Activated CD4-positive, alpha-beta T cell treated with anti-CD3 and anti-CD28 coated beads for 36 hours (primary cell): ENCODE measurements at places on chromosomes 12 and 14. TPM values are rescaled to one million over a fixed set of nuclear protein-coding genes. Genes with fewer than 3 reads are reported as not detected.

Gene PIWIL1
- not detected for total RNA-seq

DNA sequence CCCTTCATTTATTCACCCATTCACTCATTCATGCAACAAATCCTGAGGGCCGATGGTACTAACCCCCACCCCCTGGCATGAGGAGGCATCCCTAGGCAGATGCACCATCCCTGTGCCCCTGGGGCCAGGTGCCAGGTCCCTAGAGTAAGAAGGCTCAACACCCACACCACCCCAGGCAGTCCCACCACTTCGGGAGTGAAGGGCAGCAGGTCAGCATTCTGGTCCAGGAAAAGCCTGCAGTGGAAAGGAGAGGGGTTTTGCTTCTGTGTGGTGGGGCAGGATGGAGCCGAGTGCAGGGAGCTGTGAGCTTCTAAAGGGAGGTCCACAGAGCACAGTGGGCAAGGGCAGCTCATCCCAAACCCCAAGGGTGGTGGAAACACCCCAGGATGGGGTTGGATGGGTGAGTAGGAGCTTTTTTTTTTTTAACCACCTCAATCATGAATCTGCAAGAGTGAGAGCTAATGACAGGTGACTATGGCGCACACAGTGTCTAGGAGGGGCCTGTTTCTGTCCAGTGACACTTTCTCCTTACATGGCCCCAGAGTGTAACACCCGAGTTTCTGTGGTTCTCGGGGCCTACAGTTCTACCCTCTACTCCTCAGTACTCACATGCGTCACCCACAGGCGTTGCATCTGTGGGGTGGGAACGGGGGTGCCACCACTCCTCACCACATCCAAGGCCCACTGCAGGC lies 414.3 kb downstream of the TMEM121 start:
- no peaks in the 10 kb centered on the region for H3K27me3 ChIP-seq
- H3K4me3 ChIP-seq = no peak overlapping the region
- H3K4me1 ChIP-seq = no peaks in the 10 kb centered on the region
- no peak overlapping the region for H3K27ac ChIP-seq
- H3K36me3 ChIP-seq = peaks cover 6% of the 10 kb centered on the region

GRCh38 chr14:100893760-100894159 lies 9.8 kb downstream of the RTL1 start:
- H3K4me1 ChIP-seq = no peaks in the 10 kb centered on the region
- H3K36me3 ChIP-seq = no peaks in the 10 kb centered on the region
- no peak overlapping the region for H3K27ac ChIP-seq
- H3K27me3 ChIP-seq = peaks cover 17% of the 10 kb centered on the region
- H3K4me3 ChIP-seq = no peak overlapping the region

GRCh38 chr12:130625201-130625600 lies 90.9 kb downstream of the RIMBP2 start:
- DNase-seq = no peak
- H3K27me3 ChIP-seq = peaks cover 4% of the 10 kb centered on the region
- no peak overlapping the region for H3K27ac ChIP-seq
- no peaks in the 10 kb centered on the region for H3K4me1 ChIP-seq
- no peak overlapping the region for H3K4me3 ChIP-seq
- no peaks in the 10 kb centered on the region for H3K36me3 ChIP-seq

DNA sequence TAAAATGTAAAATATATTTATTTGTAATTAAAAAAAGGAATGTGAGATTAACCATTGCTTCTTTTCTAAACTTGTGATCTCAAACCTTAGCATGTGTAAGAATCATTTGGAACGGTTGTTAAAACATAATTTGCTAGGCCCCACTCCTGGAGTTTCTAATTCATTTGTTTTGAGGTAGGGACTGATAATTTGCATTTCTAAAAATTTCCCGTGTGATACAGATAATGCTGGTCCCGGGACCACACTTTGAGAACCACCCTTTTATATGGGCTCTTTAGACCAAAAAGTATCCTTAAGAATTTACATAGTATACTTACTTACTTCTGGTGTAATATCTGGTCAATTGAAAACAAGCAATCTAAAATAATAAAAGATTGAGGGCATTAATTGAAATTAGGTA lies 10.9 kb upstream of the SYT10 start:
- no peaks in the 10 kb centered on the region for H3K4me1 ChIP-seq
- DNase-seq = no peak
- H3K4me3 ChIP-seq = no peak overlapping the region
- H3K27ac ChIP-seq = no peak overlapping the region
- H3K27me3 ChIP-seq = no peaks in the 10 kb centered on the region

Gene MANSC1
- 2.2 TPM for total RNA-seq

GRCh38 chr12:92058664-92059063 lies 87.0 kb downstream of the BTG1 start:
- H3K4me3 ChIP-seq = no peak overlapping the region
- peaks cover 80% of the 10 kb centered on the region for H3K4me1 ChIP-seq
- DNase-seq = no peak

DNA sequence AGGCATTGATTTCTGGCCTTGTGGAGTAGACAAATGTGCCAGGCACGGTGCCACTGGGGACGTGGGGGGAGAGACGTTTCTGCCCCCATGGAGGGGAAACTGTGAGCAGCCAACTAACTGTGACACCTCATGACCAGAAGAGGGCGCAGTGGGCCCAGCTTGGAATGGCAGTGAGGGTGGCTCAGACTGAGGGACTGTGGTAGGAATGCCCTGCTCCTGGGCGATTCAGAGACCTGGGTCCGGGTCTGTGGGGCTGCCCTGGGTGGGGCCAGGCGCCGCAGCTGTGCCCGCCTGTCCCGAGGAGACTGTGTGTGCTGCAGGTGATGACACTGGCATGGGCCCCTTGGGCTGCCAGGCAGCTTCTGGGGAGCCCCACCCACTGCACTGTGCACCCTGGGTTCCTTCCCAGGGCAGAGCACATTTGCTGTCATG lies 60.6 kb downstream of the SLC25A47 start:
- peaks cover 4% of the 10 kb centered on the region for H3K4me1 ChIP-seq
- no peak overlapping the region for H3K27ac ChIP-seq
- no peaks in the 10 kb centered on the region for H3K27me3 ChIP-seq
- H3K36me3 ChIP-seq = peaks cover 2% of the 10 kb centered on the region

GRCh38 chr12:131965073-131965472 lies 15.3 kb downstream of the EP400 start:
- no peak for DNase-seq
- no peak overlapping the region for H3K27ac ChIP-seq
- peaks cover 49% of the 10 kb centered on the region for H3K4me1 ChIP-seq
- H3K27me3 ChIP-seq = no peaks in the 10 kb centered on the region
- peaks cover 16% of the 10 kb centered on the region for H3K36me3 ChIP-seq
